Heart right ventricle (tissue), 16 donors: ENCODE measurements at places on chromosomes 5 and 9. TPM values are rescaled to one million over a fixed set of nuclear protein-coding genes. Genes with fewer than 3 reads are reported as not detected.

The LCN1 gene
- total RNA-seq: not detected

The CCL21 gene
- total RNA-seq: 20.3 TPM

The ELOVL7 gene
- 0.28 TPM for total RNA-seq

The NOXA1 gene
- total RNA-seq: 3.4 TPM

The PCDHA12 gene
- not detected for total RNA-seq

The TEX53 gene
- total RNA-seq: not detected

The ZNF169 gene
- 1.8 TPM for total RNA-seq

The FBN2 gene
- 7.8 TPM for total RNA-seq

The PLPPR1 gene
- not detected for total RNA-seq

The ARHGEF39 gene
- total RNA-seq: 0.20 TPM

The NUTM2G gene
- not detected for total RNA-seq

The SOWAHA gene
- total RNA-seq: not detected

The ELP1 gene
- total RNA-seq: 27.0 TPM

The TAL2 gene
- not detected for total RNA-seq

The OLFM1 gene
- 6.7 TPM for total RNA-seq

The CBY3 gene
- total RNA-seq: not detected

The GABRA1 gene
- not detected for total RNA-seq

The NMRK1 gene
- 7.7 TPM for total RNA-seq

The ENHO gene
- not detected for total RNA-seq

The NEUROG1 gene
- total RNA-seq: not detected
